ENCODE measurements at places on chromosomes 16 and 17.

DNA sequence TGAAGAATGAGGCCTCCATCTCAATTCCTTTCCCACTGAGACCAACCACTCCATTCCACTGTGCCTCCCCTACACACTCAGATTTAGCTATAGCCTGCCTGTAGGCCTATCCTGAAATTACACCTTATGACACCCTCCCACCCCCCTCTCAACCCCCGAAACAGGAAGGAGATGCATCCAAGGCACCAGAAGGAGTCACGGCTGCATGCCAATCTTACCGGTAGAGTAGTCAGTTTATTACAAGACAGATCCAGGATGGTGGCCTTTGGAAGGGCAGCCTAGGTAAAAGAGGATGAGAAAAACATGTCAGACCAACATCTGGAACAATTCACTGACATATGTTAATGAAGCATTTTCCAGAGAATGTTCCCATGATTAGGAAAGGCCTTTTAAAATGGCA lies 2.6 kb downstream of the LRRC59 start:
- no peak for DNase-seq

DNA sequence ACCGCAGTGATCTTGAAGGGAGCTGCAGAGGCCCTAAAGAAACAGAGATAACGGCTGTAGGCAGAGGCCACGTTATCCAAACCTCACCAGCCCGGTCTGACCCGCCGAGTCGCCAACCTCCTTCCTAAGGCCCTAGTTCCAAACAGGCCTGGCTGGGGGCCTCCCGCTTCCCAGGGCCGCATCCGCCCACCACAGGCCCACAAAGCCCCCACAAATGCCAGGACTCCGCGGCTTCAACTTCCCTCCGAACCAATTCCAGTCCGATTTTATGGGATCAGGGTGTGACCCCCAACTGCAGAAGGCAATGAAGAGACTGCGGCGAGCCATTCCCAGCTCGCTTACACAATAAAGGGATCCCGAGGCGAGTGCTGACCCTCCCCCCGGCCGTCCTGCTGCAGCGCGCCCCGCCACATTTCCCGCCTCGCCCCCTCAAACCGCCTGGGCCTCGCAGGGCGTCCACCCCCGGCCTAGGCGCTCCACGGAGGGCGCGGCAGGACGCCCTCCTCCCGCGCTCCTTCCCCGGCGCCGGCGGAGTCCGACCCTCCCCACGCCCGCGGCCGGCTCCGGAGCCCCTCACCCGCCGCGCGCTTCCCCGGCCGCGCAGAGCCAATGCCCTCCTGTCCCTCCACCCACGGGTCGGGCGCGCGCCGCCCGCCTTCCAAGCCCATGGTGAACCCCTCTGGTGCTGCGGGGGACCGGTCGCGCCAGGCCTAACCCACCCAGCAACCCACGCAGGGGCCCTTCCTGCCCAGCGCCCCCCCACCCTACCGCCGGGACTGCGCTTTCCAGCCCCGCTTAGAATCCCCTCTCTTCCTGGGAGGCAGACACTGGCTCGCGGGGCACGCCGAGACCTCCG lies 926 bp downstream of the MYH10 start:
- DNase-seq: peak; percentile 74

GRCh38 chr16:79210607-79211006 lies 389.9 kb downstream of the MAF start:
- DNase-seq: no peak

GRCh38 chr16:73057291-73058210 lies 9.6 kb upstream of the ZFHX3 start:
- no peak for DNase-seq

GRCh38 chr17:49021095-49021767 lies 24.0 kb downstream of the IGF2BP1 start:
- DNase-seq: no peak

DNA sequence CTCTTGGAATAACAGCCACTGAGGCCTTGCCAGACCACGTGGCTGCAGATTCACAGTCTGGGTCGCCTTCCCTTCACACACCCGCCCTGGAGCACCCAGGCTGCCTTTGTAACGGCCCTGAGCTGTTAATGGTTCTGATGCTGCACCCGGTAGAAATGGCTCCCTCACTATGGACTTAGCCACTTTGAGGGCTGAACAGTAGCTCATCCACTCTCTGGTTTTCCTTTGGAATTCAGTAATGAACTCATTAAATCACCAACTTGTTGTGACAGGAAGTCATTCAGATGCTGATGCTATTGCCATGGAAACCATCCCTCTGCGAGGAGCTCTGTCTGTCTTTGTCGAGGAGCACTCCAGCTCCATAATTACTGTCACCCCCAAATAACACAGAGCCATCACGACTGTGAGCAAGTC lies 59.2 kb downstream of the CDK5R1 start:
- no peak for DNase-seq

DNA sequence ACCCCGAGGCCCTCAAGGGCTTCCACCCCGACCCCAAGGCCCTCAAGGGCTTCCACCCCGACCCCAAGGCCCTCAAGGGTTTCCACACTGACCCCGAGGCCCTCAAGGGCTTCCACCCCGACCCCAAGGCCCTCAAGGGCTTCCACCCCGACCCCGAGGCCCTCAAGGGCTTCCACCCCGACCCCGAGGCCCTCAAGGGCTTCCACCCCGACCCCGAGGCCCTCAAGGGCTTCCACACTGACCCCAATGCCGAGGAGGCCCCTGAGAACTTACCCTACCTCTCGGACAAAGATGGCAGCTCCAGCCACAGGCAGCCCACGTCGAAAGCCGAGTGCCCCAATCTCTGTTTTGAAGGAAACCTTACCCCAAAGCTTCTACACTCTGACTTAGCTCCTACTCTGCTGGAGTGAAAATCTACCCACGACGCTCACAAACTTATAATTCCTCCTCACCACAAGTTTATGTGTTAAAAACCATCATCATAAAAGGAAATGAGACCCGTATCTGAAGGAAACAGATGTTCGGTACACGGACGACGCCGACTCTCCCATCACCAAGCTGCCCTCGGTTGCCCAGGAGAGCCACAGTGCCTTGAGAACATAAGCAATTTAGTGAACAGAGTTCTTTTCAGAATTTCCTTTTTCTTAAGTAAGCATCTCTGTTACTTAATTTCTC lies 61.2 kb upstream of the RPH3AL start:
- no peak for DNase-seq

DNA sequence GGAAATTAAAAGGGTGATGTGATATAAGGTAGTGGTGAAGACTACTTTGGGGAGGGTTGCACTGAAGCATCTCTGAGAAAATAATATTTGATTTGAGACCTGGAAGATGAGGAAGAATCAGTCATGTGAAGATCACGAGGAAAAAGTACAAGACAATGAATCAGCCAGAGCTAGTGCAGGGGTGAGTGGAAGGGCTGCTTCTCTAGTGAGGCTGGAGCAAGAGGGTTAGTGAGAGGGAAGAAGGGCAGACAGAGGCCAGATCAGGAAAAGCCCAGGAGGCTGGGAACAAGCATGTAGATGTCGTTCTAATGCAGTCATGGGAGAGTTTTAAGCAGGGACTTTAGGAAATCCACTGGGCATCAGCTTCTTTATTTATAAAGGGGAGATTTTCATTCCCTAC lies 504.2 kb upstream of the SALL1 start:
- no peak for DNase-seq

- no peak for DNase-seq
Observed at GRCh38 chr16:67773569-67774456, 32.5 kb downstream of the RANBP10 start.

- no peak for DNase-seq
Observed at GRCh38 chr17:4173781-4174180, 30.8 kb downstream of the CYB5D2 start.

GRCh38 chr16:11615748-11616447 lies 29.2 kb upstream of the LITAF start:
- DNase-seq: no peak

DNA sequence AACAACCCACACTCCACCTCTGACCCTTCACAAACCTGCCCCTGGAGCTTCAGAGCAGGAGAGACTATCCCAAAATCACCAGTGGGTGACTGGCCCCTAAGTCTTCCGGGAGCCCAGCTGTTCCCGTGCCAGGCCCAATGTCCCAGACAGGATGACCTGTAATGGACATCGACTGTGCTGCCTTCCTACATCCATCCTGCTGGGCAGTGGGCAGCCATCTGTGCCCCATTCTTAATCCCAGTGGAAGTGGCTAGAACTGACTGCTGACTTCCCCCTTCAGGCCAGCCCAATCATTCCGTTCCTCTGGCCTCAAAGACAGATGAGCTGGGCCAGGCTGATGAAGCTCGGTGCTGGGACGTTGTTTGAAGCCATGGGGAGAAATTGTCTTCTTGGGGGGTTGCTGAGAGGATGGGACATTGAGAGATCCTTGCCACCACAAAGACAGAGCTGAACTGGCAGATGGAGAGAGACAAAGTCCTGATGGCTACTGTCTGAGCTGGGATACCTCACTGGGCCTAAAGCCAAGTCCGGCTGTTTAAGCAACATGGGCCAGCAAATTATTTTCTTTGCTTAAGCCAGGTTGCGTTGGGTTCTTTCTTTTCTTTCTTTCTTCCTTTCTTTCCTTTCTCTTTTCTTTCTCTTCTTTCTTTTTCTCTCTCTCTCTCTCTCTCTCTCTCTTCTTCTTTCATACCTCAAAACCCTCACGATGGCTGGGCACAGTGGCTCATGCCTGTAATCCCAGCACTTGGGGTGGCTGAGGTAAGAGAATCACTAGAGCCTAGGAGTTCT lies 17.9 kb upstream of the ALOX15B start:
- no peak for DNase-seq

DNA sequence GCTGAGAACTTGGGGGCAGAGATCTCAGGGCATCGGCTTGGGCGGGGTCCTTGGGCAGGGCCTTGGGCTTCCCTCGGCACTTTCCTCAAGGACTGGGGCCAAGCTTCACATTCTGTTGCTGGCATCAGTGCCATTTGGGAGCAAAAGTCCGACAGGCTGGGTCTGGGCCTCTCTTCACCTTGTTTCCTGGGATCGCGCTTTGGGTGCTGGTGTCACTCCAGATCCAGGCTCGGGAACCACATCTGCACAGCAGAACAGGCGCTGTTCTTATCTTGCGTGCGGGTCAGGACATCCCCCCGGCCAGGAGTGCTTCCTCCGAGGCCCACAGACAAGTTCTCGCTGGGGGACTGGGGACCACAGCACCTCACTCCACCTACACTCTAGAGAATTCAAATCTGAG lies 31.1 kb upstream of the CDH15 start:
- no peak for DNase-seq

- no peak for DNase-seq
Observed at GRCh38 chr16:3553138-3553923, 23.9 kb downstream of the NLRC3 start.

DNA sequence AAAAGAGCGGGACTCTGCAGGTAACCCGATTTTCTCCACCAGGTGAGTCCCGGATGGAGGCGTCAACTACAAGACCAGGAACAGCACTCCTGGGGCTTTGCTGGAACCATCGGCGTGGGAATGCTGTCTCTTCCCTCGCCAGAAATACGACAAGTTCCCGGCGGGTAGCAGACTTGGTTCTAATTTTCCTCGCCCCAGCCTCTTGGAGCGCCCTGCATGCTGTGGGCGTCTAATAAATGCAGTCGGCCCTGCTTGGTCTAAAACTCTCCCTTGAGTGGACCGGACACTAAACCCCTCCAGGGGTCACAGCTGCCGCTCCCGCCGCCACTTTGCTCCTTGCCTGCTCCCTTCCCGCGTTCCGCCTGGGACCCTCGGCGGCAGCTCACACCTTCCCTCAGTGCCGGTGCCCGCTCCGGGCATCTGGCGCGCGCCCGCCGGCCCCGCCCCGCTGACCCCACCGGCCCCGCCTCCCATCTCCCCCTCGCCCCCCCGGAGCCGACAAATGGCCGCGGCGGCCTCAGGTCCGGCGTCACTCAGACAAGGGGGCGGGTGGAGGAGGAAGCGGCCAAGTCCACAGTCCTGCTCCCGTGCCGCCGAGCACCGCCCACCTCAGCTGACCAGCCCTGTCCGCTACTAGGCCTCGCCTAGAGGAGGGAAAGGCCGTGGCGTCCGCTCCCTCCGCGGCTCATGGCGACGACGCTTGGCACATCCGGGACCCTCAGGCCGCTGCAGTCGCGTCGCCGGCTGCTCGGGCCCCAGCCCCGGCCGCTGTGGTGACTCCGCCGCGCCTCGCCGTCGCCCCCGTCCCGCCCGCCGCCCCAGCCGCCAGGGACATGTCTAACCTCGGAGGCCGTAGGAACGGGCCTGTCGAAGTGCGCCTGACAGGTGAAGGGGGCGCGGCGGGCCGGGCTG lies 65.8 kb downstream of the KPNA2 start:
- DNase-seq: peak; percentile 98

DNA sequence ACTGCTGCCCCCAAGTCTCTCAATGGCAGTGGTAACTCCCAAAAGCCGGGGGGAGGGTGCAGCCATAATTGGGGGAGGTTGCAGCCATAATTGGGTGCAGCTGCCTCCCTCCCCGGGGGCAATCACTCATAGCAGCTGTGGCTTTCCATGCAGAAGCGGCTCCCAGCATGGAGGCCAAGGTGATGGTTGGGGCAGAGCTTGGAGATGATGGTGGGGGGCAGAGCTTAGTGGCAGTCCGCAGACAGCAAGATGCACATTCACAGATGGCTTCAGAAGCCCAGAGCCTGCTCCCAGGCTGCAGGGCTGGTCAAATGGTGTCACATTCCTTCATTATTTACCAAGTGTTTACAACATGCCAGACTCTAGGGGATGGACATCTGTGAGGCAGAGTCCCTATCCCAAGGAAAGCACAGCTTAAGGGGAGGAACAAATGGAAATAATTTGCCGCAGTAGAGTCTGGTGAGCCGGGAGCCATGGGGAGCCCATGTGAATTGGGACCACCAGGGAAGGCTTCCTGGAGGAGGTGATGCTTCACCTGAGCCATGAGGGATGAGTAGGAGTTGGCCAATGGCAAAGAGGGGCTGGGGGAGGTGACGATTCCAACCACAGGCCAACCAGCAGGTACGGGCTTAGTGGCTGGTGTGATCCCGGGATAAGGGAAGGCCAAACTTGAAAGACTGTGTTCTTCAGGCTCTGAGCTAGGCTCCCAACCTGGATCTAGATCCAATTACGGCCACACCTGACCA lies 8.1 kb downstream of the DOC2B start:
- DNase-seq: no peak

DNA sequence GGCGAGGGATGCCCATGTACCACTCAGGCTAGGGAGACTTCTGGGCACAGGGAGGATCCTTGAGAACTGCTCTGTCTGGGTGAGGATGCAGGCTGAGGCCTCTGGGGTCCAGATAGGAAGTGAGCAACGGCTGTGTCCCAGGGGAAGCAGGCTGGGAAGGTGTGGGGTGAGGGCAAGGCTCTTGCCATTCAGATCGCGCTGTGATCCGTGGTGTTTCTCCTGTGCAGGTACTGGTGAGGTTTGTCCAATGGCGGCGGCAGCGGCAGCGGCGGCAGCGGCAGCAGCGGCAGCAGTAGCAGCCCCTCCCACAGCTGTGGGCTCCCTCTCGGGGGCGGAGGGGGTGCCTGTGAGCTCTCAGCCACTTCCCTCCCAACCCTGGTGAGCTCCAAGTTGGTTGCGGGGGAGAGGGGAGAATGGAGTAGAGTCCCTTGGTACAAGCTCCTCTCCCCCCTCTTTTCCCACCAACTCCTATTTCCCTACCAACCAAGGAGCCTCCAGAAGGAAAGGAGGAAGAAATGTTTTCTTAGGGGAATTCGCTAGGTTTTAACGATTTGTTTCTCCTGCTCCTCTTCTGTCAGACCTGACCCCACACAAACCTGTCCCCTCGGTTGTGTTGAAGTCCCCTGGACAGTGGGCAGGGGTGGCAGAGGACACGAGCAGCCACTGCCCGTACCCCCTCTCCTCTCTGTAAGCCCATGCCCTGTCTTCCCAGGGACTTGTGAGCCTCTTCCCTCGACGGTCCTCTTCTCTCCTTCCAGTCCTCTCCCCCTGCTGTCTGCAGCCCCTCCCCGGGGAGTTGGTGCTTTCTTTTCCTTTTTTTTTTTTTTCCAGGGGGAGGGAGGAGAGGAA lies 1.9 kb upstream of the PRRT2 start:
- no peak for DNase-seq

All from tibial artery (tissue), 4 donors.